ENCODE measurements at places on chromosomes 1 and 21. TPM values are rescaled to one million over a fixed set of nuclear protein-coding genes. Genes with fewer than 3 reads are reported as not detected.

The LCE2A gene
- total RNA-seq: not detected

The TNFRSF4 gene
- total RNA-seq: under 0.01 TPM

The PIK3CD gene
- total RNA-seq: 6.3 TPM

The XCL2 gene
- not detected for total RNA-seq

The OLFML2B gene
- total RNA-seq: 7.1 TPM

The MX2 gene
- total RNA-seq: 1.8 TPM

The OVAAL gene
- total RNA-seq: not detected

The NTMT2 gene
- not detected for total RNA-seq

The FCRL2 gene
- total RNA-seq: not detected

The CRABP2 gene
- total RNA-seq: 248 TPM

The PLA2G2F gene
- not detected for total RNA-seq

The FNDC5 gene
- 0.87 TPM for total RNA-seq

The NTNG1 gene
- total RNA-seq: 11.6 TPM

The NHLH2 gene
- not detected for total RNA-seq

The LCE1D gene
- total RNA-seq: not detected

The NT5C1A gene
- not detected for total RNA-seq

The BGLAP gene
- not detected for total RNA-seq

The BCL2L15 gene
- total RNA-seq: under 0.01 TPM

The CEP170 gene
- total RNA-seq: 113 TPM

The CHAF1B gene
- 4.1 TPM for total RNA-seq

The PLXNA2 gene
- 1.9 TPM for total RNA-seq

The GPR3 gene
- not detected for total RNA-seq

The AQP10 gene
- total RNA-seq: not detected

The GPR89B gene
- total RNA-seq: 13.4 TPM

The TMEM52 gene
- total RNA-seq: 0.15 TPM

The IL20 gene
- total RNA-seq: not detected

The GREM2 gene
- total RNA-seq: 7.7 TPM

The SPRR5 gene
- not detected for total RNA-seq

The STX12 gene
- total RNA-seq: 66.7 TPM

The C1orf56 gene
- total RNA-seq: 1.7 TPM
